ENCODE measurements at places on chromosomes 16 and 17. TPM values are rescaled to one million over a fixed set of nuclear protein-coding genes. Genes with fewer than 3 reads are reported as not detected.

GRCh38 chr16:47592232-47592631 lies 131.1 kb downstream of the PHKB start:
- peaks cover 29% of the 10 kb centered on the region for H3K36me3 ChIP-seq
- H3K4me1 ChIP-seq = no peaks in the 10 kb centered on the region
- DNase-seq = no peak
- no peak overlapping the region for H3K4me3 ChIP-seq
- no peak overlapping the region for H3K27ac ChIP-seq

DNA sequence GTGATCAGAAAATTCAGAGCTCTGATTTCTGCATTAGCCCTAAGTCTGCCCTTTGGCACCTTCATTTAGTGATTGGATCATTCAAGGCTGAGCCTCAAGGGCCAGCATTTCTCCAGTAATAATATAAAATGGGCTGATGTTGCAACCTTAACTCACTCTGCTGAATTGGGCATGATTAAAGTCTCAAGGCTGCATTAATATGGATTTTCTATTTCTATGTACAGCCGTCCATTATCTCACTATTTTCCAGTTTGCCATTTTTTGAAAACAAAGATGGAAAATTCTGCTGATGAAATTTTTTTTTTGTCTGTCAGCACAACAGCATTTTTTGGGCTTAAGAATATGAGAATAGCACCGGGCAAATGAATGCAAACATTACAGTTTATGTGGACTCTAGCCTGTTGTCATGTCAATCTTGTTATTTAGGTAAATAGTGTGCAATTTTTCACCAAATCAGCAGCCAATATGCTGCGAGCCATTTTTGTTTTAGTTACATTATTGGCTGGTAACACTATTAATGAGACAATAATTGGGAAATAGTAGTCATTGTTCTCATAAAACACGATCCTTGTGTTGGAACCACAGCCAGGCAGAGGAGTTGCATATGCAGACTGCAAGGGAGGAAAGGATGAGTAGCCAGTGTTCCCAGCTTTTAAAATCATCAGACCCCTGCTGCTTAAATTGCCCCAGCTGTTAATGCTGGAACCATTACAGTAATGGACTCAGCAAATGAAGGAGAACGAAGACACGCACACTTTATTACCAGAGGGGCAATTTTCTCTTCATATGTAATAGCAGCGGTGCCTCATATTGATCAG lies 10.5 kb downstream of the FTO start:
- H3K27ac ChIP-seq = no peak overlapping the region
- H3K36me3 ChIP-seq = no peaks in the 10 kb centered on the region
- no peak overlapping the region for H3K4me3 ChIP-seq
- peaks cover 8% of the 10 kb centered on the region for H3K4me1 ChIP-seq
- DNase-seq = no peak
- H3K27me3 ChIP-seq = no peaks in the 10 kb centered on the region

DNA sequence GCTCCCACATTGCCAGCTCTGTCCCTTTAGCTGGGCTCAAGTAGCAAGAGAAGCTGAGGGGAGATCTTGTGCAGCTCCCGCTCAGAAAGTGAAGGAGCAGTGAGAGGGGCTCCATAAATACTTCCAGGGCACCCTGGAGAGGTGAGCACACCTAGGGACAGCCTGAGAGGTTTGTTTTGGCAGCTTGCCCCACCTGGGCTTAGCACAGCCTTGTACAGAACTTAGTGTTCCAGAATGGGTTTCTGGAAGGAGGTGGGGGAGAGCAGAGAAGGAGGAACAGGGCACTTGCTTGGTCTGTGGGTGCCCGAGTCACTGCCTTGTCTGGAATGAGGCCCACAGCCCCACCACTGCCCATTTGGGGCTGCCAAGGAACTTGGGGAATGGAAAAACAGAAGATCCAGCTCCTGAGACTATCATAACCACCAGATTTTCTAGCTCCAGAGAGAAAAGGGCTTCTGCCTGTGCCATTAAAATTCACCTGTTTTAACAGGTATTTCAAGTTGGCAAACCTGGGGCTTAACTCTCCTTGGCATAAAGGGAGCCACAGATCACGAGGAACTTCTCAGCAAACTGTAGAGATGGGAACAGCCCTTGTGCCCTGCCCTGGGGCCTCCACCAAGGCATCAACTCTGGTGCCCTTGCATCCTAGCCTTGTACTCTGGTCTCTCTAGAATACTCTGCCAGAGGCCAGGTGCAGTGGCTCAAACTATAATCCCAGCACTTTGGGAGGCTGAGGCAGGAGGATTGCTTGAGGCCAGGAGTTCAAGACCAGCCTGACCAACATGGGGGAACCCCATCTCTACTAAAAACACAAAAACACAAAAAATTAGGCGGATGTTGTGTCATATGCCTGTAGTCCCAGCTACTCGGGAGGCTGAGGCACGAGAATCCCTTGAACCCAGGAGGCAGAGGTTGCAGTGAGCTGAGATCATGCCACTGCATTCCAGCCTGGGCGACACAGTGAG lies 1.9 kb downstream of the PRR15L start:
- no peak overlapping the region for H3K4me3 ChIP-seq
- H3K36me3 ChIP-seq = no peaks in the 10 kb centered on the region
- H3K27ac ChIP-seq = no peak overlapping the region
- no peaks in the 10 kb centered on the region for H3K4me1 ChIP-seq

DNA sequence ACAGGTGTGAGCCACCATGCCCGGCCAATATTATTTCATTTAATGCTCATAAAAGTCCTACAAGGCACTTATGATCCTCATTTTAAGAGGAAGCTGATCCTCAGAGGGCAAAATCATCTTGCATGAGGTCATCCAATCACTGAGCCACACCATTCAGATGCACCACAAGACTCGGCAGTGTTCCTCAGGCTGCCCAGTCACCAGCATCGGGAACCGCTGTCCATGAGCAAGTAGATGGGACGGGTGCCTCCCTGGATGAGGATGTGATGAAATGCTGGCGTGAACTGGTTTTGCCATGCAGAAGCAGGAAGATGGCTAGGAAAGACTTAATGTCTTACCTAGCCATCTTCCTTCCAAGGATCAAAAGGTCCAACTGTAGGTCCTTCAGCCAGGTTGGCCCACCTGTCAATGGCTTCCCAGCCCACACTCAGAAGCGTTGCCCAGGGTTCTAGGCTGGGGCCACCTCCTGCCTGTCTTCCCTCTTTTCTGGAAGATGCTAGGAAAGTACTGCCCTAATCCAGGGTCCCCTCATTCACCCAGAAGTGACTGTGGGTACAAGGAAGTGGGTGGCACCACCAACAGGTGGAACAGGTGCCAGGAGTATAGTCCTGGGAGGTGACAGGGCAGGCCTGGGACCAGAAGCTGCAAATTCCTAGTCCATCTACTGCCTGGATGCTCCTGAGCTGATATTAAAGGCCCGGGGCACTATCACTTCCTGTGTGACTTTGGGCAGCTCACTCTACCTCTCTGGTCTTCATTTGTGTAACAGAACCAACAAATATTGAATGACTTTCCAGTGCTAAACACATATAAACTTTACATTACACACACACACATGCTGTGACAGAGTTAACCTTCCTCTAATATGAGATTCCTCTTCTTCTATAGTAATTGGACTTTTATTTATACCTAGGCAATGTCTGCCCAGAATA lies 32.2 kb upstream of the CRYBA1 start:
- H3K4me1 ChIP-seq = no peaks in the 10 kb centered on the region
- H3K4me3 ChIP-seq = no peak overlapping the region
- no peak overlapping the region for H3K27ac ChIP-seq
- no peaks in the 10 kb centered on the region for H3K36me3 ChIP-seq

Gene HP
- polyA plus RNA-seq = not detected

- no peak for DNase-seq
- H3K36me3 ChIP-seq = no peaks in the 10 kb centered on the region
- no peaks in the 10 kb centered on the region for H3K4me1 ChIP-seq
- no peak overlapping the region for H3K4me3 ChIP-seq
- no peaks in the 10 kb centered on the region for H3K27me3 ChIP-seq
These were observed 362.4 kb upstream of the MAF start for GRCh38 chr16:79962962-79963361.

DNA sequence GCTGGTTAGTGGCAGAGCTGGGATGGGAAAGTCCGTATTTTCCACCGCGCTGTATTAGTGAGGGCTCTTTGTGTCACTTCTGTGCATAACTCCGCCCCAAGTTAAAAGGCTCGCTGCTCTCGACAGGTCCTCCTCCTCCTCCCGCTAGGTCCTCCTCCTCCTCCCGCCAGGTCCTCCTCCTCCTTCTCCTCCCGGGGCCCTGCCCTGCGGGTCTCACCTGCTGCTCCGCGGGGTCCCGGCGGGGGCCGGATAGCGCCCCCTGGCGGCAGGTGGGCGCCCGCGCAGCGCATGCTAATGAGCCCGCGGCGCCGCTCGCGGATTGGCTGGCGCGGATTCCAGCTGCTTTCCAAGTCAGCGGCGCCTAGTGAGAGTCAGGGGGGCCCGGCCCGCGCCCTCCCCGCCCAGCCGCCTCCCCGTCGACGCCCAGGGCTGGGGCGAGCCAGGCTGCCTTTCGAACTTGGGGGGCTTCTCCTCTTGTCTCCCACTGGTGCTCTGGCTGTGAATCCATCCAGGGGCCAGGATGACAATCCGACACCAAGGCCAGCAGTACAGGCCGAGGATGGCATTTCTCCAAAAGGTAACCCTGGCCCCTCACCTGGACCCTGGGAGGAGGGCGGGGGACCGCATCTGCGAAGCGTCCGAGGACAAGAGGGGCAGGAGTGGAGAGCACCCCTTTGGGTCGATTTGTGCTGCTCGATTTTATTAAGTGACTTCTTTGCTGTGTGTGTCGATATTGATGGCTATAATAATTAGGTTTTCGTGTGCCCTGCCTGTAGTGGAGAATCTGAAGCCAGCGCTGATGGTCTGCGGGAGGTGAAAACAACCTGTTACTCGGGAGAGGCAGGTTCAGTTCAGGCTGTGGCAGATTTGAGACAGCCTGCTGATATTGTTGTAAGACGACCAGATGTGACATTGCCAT lies at the start of gene RGS9:
Gene RGS9, plus strand, starts transcription at position 350 of the 919 bp plus-strand sequence. Its CDS starts 171 bp downstream, at position 521.
- no peaks in the 10 kb centered on the region for H3K27me3 ChIP-seq
- H3K36me3 ChIP-seq = no peaks in the 10 kb centered on the region
- no peak within 1 kb of the TSS for H3K27ac ChIP-seq
- H3K4me1 ChIP-seq = peaks cover 26% of the 10 kb centered on the region
- DNase-seq = peak; percentile 85

DNA sequence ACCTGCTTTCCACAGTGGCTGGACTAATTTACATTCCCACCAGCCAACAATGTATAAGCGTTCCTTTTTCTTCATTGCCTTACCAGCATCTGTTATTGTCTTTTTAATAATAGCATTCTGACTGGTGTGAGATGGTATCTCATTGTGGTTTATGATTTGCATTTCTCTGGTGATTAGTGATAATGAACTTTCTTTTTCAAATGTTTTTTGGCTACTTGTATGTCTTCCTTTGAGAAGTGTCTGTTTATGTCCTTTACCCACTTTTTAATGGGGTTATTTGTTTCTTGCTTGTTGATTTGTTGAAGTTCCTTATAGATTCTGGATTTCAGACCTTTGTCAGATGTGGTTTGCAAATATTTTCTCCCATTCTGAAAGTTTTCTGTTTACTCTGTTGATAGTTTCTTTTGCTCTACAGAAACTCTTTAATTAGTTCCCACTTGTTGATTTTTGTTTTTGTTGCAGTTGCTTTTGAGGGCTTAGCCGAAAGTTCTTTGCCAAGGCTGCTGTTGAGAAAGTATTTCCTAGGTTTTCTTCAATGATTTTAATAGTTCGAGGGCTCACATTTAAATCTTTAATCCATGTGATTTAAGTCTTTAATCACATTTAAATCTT lies 26.8 kb downstream of the ITGAM start:
- H3K36me3 ChIP-seq = no peaks in the 10 kb centered on the region
- H3K4me1 ChIP-seq = peaks cover 8% of the 10 kb centered on the region
- H3K27me3 ChIP-seq = no peaks in the 10 kb centered on the region
- no peak overlapping the region for H3K4me3 ChIP-seq
- no peak for DNase-seq
- no peak overlapping the region for H3K27ac ChIP-seq

- peaks cover 15% of the 10 kb centered on the region for H3K4me1 ChIP-seq
- no peaks in the 10 kb centered on the region for H3K27me3 ChIP-seq
- peaks cover 4% of the 10 kb centered on the region for H3K36me3 ChIP-seq
- H3K27ac ChIP-seq = no peak overlapping the region
These were observed 55.7 kb downstream of the CENPV start for GRCh38 chr17:16297367-16298139.

GRCh38 chr17:19724501-19725420 lies 8.4 kb upstream of the SLC47A2 start:
- no peaks in the 10 kb centered on the region for H3K36me3 ChIP-seq
- H3K27me3 ChIP-seq = no peaks in the 10 kb centered on the region
- DNase-seq = peak; percentile 38
- no peak overlapping the region for H3K27ac ChIP-seq
- peaks cover 21% of the 10 kb centered on the region for H3K4me1 ChIP-seq
